Activated CD4-positive, CD25-positive, alpha-beta regulatory T cell treated with anti-CD3 and anti-CD28 coated beads, Interleukin-2, amount 50 U/mL, for 72 hours (primary cell): ENCODE measurements at places on chromosomes 4 and X.

- DNase-seq: no peak
These were observed 43.3 kb downstream of the NYX start for GRCh38 chrX:41490446-41490845.

DNA sequence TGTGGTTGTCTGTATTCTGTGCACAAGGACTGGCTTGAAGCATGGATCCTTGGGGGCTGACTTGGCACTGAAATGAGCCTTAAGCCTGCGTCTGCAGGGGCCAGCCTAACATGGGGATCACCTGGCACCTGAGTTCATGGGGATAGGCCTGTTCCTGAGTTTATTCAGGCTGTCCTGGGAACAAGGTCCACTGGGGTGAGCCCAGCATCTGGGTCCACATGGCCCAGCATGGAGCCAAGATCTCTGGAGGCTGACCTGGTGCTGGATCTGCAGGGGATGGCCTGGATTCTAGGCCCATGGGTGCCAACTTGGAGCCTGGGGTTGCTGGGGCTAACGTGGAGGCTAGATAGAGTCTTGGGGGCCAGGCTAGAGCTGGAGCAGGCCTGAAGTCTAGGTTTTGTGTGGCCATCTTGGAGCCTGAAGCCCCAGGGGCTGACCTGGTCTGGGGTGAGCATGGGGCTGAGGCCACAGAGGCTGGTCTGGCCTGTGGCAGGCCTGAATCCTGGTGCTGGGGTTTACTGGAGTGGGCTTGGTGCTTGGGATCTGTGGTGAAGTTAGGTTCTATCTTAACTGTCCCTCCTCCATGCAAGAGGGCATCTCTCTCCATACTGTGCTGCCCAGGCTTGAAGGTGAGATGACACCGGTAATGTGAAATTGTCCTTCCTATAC is 652 bp upstream of the KLKB1 start:
- no peak for DNase-seq

DNA sequence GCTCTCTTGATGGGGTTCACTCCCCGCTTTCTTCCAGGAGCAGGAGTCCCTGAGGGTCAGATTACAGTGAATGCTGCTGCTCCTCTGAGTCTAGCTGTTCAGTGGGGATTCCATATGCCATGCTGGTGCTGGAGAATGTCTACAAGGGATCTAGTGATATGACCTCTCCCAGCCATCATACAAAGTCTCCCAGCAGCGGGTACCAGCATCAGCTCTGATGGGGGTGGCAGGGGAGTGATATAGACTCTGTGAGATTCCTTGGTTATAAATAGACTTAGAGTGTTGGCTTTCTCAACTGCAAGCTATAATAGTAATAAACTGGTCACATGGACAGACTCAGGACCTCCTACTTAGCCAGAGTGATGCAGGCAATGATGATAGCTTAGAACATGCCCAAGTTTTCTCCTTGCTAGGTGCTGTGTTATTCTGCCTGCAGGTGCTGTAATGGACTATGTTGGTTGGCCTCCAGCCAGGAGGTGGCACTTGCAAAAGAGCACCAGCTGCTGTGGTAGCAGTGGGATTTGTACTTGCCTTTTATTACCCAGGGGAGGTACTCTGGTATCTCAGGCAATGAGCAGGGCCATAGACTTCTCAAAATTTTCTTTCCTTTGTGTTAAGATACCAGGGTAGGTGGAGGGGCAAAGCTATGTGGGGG is 202.9 kb downstream of the CHIC1 start:
- no peak for DNase-seq

DNA sequence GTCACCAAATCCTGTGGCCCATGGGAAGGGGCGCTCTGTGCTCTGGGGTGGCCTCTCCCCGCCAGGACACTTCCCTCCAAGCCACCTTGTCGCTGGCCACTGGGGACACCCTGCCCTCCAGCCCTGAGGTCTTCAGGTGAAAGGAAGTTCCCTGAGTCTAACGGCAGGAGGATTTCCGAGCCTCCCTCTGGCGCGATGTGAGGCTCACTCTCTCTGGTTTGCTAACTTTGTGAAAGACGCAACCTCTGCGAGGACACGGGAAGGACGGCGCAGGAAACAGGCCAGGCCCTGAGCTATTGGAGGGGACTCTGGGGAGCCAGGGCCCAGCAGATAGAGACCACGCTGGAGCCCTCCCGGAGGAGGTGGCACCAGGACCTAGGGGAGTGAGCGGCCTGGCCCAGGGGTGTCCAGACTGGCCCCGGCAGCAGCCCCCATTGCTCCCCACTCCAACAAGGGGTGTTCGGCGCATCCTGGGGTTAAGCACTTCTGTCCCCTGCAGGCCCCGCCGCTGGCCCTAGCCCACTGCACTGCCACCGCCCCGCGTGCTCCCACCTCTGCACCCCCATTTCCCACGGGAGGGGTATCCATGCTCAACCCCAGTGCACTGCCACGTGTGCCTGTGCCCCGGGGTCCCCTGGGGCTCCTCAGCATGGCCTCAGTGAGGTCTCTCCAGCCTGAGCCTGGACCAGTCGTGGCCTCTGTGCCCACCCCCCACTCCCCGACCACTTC is 72.2 kb upstream of the MXD4 start:
- no peak for DNase-seq

GRCh38 chr4:118758293-118758692 is 73.1 kb downstream of the METTL14 start:
- no peak for DNase-seq

GRCh38 chr4:27011401-27011800 is 150.8 kb downstream of the STIM2 start:
- DNase-seq: no peak

DNA sequence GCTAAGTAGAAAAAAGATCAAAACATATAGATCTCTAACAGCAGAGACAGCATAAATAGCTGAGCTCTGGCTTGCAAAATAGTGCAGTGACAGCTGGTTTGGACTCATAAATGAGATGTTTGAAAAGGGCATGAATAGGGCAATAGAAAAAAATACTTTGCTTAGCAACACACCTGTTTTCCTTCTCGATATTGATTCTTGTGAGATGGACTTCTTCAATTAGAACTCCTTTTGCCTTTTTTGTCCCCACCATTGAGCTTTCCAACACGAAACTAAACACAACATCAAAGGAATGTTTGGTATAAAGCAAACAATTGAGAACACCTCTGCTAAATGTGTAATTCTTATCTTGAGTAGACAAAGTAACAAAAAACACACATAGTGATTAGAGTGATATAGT is 726.3 kb downstream of the RAPGEF2 start:
- no peak for DNase-seq

DNA sequence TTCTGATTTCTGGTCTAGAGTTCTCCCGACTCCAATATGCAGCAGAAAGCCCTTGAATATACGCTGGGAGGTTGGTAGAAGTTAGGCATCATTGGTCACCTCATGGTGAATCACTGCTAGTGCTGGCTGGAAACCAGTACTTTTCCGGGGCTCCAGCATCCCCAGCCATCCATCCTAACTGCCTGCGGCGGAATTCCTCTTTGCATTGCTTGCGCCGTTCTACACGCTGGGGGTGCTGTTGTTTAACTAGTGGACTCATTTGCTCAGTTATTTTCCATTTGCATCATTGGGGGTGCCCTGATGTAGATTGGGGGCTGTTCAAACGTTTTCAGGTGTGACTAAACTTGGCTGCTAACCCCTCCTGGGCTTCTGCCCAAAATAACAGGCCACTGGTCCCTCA is 23.3 kb upstream of the GPR50 start:
- no peak for DNase-seq

GRCh38 chrX:34521563-34521962 is 135.5 kb downstream of the TMEM47 start:
- DNase-seq: no peak

- no peak for DNase-seq
These were observed 94.2 kb upstream of the MAMLD1 start for GRCh38 chrX:150268839-150269355.

DNA sequence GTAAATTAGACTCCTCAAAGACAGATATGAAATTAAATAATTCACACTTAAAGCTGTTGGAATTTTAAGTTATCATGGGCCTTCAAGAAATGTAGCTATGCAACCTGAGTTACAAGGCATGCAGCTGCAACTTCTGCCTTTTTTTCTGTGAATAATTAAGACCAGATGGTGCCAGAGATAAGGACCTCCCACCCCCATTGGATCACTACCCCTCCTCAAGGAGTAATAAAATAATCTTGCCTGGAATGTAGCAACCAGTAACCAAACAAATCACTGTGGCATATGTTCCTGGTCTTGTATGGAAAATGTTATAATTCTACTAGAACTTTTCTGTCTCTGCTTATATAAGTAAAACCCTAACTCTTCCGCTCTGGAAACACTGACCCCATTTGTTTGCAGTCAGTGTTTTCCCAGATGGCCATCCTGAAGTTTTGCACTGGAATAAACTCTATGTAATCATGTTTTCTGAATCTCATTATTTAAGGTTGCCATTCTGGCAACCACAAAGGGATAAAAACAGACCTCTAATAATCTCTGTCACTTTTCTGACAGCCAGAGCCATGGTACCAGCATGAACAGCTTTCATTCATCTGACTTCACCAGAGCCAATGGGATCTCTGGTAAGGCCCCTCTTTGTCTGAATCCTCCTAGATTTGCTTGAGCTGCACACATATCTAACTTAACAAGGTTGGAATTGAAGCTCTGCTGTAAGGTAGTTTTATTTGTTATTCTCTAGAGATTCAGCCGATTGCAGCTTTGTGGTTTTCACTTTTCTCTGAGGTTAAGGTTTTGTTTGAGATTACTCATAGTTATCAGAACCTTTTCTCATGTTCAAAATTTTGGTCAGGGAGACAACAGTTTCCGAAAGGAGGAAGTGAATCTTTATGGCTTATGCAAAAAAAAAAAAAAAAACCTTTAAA is 274.6 kb downstream of the NAF1 start:
- no peak for DNase-seq

DNA sequence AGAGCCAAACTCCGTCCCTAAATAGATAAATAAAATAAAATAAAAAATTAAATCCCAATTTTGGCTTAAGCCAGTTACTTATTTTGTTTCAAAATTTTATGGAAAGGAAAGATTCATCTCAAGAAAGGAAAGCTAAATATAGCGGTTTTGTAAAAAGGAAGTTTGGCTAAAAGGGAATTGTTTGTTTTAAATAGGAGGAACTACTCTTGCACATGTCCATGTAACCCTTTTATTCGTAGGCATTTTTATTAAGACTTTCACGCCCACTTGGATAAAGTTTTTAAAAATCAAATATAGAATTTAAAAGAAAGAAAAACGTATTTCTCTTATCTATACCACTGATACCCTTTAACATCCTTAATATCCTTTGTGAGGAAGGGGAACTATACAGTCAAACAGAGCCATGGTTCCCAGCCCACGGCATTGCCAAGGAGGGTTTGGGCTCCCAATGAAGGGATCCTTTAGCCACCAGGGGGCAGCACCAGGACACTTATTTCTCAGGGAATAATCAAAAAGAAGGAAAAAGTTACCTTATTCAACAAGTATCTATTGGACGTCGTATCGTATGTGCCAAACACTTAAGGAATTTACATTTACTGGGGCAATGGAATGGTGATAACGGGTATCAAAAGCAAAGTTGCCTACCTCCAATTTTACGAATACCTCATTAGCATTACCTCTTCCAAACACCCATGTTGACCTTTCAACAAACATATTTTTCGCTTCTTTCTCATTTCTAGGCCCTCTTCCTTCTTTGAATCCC is 27.7 kb downstream of the CDKN2AIP start:
- peak; percentile 80 for DNase-seq

DNA sequence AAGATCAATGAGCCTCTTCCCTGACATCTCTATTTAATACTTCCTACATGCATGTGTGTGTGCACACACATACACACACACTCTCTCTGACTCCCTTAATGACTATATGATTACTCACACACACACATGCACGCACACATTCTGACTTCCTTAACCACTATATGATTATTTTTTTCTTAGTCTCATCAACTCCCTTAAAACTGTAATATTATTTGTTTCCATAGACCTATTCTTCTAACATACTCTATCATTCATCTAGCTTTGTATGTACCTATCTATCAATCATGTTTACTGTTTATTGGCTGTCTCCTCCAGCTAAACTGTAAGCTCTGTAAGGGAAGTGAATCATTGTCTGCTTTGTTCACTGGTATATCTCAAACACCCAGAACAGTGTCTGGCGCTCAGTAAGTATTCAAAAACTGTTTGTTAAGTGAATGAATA is 236.6 kb downstream of the RASL11B start:
- DNase-seq: no peak

- no peak for DNase-seq
These were observed 101.6 kb upstream of the PPARGC1A start for GRCh38 chr4:23991444-23991843.
